ENCODE measurements at places on chromosomes 5 and 9. TPM values are rescaled to one million over a fixed set of nuclear protein-coding genes. Genes with fewer than 3 reads are reported as not detected.

GRCh38 chr5:3789519-3790193 is 194.0 kb downstream of the IRX1 start:
- DNase-seq = no peak

GRCh38 chr5:60066502-60066901 is 173.0 kb upstream of the PDE4D start:
- no peak for DNase-seq

DNA sequence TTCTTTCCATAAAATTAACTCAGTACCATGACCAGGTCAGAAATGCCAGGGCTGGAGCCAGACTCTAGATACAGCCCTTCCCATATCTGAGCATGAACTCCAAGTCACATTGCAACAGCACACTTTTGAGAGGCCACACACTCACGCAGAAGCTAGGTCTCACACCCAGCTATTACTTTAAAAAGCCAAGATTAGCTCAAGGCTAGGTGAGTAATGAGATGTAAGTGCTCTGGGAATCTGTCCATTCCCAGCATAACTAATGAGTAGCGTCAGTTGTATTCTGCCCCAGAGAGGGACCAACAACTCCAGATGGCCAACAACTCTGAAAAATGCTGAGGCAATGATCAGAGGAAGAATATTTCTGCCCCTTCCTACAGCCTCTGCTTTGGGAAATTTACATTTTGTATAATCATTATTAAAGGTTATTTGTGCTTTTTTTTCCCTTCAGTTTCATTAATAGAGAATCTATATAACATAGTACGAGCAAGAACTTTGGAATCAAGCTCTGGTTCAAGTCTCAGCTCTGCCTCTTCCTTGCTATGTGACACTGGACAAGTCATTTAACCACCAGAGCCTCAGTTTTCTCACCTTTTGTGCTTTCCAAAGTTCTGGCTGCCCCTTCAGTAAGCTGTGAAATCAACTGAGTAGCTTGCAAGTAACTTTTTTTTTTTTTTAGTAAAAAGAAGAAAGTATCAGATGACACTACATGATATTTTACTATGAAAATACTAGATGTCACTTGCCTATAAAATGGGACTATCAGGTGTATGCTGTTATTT is 118.3 kb downstream of the NR6A1 start:
- DNase-seq = no peak

DNA sequence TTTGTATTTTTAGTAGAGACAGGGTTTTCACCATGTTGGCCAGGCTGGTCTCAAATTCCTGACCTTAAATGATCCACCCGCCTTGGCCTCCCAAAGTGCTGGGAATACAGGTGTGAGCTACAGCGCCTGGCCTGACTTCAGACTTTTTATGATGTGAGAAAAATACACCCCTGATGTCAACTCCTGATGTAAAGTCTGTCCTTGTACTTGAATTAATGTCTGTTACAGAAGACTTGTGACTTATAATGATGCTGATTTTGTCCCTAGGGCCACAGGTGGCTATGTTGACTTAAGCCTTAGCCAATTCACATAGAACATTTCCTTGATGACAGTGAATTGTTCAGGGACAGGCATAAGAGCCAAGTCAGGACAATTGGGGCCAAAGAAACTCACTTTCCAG is 42.5 kb upstream of the MELK start:
- DNase-seq = no peak

DNA sequence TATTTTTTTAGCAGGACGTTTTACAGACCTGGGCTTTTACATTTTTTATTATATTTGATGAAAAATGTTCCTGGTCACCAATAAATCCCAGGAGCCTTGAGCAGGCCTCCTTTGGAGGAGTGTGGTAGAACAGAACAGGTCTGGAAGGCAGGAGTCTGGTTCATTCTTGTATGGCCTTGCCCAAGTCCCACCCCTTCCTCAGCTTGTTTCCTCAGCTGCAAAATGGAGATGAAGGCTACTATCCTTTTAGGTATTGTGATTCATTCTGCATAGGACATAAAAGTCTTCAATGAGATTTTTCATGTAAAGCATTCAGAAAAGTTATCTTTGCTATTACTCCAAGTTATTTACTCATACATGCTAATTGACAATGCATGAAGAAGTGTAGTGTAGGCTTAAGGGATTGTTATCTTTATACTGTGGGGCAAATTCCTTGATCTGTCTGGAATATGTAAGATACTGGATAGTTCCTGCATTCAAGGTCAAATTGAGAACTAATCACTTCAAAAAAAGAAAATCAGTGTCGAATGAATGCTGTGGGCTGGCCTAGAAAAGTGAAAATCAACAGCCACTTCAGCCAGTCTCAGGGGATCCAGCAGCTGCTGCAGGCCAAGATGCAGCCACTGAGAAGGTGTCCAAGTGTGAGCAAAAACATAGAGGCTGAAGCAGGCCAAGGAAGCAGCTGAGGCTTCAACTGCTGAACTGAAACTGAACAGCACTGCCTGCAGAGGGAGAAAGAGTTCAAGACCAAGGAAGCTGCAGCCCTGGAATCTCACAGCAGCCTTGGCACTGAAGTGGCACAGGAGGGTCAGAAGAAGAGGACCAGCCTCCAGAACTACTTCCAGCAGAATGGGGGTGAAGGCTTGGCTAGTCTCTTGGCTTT is 15.5 kb upstream of the SLC36A3 start:
- no peak for DNase-seq

GRCh38 chr5:158451203-158451992 is 592.5 kb upstream of the CLINT1 start:
- no peak for DNase-seq

Gene EIF4EBP3
- 21.1 TPM for total RNA-seq

Gene ADAMTSL2
- 0.76 TPM for total RNA-seq
